ENCODE measurements at places on chromosomes 6 and 20. TPM values are rescaled to one million over a fixed set of nuclear protein-coding genes. Genes with fewer than 3 reads are reported as not detected.
A peak's percentile ranks its signal among the peaks of the same experiment; 100 is the strongest.

GRCh38 chr20:7770046-7770445 lies 170.2 kb downstream of the HAO1 start:
- DNase-seq: no peak

KHDRBS2 gene
- not detected for total RNA-seq

GRCh38 chr6:77456531-77457248 lies 6.6 kb downstream of the HTR1B start:
- DNase-seq: no peak

HSD17B8 gene
- total RNA-seq: 17.5 TPM

DNA sequence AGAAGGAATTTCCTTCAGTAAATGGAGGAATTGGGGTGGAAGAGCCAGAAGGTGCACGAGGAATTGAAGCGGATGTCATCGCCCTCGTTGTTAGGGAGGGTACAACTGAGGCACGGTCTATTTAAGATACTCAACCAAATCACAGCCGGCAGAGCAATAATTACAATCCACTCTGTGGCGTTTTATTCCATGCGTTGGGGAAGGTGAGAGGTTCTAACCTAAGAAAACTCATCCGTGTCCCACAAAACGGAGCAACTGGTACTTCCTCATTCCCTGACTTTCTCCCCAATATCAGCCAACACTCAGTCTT lies 802 bp upstream of the RRBP1 start:
- no peak for DNase-seq

GRCh38 chr20:23425129-23425528 lies 3.8 kb upstream of the NAPB start:
- DNase-seq: no peak

E2F1 gene
- total RNA-seq: 76.4 TPM

DNA sequence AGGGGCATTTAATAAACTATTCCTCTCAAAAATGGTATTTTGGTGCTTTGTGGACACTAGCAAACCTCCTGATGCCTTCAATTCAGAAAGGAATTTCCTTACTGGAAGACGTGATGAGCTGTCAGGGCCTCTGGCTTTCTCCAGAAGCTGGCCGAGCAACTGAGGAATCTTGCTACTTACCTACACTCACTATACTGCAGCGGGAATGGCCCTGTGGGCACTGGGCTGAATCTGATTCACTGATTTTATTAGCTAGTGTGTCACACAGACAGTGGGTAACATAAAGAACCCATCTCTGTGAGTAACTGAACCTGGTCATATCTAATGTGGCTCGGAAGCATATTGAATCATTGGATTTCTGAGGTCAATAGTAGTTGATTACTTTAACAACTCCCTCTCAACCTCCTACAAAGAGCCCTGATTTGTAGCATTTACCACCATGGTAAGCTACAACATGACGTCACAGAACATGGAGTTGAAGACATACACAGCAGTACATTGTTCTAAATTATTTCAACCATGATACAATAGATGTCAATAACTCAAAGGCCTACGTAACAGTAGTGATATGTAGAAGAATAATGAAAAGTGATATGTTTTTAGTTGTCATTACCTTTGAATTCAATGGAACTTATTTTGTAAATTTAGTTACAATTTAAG lies 232.1 kb downstream of the SYNE1 start:
- no peak for DNase-seq

DNA sequence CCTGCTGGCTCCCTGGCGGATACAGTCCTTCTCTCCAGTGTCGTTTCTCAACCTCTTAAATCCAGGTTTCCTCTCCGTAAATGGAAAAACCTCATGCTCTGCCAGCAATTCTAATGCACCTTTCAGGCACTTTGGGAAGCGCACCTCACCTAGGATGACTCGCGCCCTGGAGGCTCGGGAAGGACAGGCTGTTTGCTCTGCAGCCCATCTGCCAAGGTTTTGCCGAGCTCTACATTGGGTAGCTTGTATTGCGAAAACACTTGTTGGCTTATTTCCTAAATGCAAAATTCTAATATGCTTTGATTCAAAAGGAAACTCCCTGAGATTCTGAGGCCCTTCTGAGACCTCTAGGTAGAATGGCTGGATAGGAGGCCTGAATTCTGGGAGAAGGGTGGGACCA lies 102.6 kb upstream of the MLN start:
- DNase-seq: no peak

PNPLA1 gene
- not detected for total RNA-seq

ISM1 gene
- 0.31 TPM for total RNA-seq

DNA sequence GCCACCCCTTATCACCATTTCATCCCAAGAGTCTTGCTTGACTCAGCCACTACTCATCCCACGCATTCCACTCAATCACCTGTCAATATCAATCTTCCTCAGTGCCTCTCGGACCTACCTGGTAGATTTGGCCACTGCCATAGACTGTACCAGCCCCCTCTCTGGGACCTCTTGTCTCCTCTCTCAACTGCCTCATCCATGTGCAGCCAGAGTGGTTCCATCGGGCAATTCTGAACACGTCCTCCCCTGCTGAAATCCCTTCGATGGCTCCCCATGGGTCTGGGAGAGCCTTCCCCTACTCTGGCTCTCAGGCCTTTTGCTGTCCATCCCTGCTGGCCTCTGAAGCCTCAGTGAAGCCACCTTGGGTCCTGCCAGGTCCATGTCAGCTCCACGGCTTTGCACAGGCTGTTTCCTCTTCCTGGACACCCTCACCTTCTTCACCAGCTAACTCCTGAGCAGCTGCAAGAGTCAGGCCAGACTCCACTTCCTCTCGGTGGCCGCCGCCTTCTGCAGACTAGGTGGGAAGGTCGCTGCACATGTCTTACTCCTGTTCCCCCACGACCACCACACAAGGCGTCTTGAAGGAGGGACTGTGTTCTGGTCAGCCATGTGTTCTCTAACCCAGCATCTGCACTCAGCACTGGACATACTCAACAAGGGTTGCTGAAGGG lies 120.4 kb downstream of the TOX2 start:
- no peak for DNase-seq

GRCh38 chr20:38875175-38875993 lies 50.8 kb upstream of the FAM83D start:
- DNase-seq: no peak

DNA sequence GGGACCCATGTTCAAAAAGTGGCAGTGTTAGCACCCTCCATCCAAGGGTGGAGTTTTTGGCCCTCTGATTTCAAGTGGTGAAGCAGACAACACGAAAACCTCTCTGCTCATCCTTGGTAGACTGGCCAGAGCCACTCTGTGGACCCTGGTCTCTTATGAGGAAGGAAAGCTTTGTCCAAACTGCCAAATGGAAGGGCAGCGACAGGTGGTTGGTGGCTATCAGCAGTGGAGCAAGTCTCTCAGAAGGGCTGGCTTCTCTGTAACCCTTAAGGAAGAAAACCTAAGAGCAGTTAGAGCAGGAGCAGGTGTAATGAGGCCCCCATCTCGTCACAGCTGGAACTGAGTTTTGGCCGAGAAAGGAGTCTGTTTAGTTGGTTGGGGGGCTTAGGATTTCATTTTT lies 155.8 kb downstream of the SLC16A10 start:
- DNase-seq: no peak

GRCh38 chr6:108762394-108762793 lies 85.8 kb upstream of the ARMC2 start:
- no peak for DNase-seq

- DNase-seq: no peak
Observed at GRCh38 chr20:24490598-24490997, 21.2 kb downstream of the SYNDIG1 start.

DNA sequence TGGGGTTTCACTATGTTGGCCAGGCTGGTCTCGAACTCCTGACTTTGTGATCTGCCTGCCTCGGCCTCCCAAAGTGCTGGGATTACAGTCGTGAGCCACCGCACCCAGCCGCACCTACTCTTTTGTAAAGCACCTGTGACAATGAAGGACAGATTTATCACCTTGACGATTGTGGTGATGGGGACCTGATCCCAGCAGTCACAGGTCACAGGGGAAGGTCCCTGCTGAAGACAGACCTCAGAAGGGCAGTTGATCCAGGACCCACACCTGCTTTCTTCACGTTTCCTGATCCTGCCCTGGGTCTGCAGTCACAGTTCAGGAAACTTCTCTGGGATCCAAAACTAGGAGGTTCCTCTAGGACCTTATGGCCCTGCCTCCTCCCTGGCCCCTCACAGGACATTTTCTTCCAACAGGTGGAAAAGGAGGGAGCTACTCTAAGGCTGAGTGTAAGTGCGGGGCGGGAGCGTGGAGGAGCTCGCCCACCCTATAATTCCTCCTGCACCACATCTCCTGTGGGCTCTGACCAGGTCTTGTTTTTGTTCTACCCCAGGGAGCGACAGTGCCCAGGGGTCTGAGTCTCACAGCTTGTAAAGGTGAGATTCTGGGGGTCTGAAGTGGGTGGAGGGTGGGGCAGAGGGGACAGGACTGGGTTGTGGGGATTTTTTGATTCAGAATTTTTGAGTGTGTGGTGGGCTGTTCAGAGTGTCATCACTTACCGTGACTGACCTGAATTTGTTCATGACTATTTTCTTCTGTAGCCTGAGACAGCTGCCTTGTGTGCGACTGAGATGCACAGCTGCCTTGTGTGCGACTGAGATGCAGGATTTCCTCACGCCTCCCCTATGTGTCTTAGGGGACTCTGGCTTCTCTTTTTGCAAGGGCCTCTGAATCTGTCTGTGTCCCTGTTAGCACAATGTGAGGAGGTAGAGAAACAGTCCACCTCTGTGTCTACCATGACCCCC lies 3.0 kb downstream of the HLA-E start:
- DNase-seq: no peak

BANF2 gene
- total RNA-seq: not detected

- peak; percentile 84 for DNase-seq
Observed at GRCh38 chr20:58179432-58180099, 48.9 kb downstream of the ANKRD60 start.

TBC1D32 gene
- 8.4 TPM for total RNA-seq

GRCh38 chr20:8854571-8854970 lies 214.3 kb upstream of the PLCB4 start:
- no peak for DNase-seq

GRCh38 chr6:134640229-134640628 lies 309.7 kb downstream of the ALDH8A1 start:
- DNase-seq: no peak

- no peak for DNase-seq
Observed at GRCh38 chr6:166587631-166588413, 1.3 kb upstream of the RAMACL start.

- no peak for DNase-seq
Observed at GRCh38 chr6:160986851-160987250, 4.7 kb upstream of the MAP3K4 start.

MMP24 gene
- total RNA-seq: not detected

Data from activated naive CD4-positive, alpha-beta T cell treated with anti-CD3 and anti-CD28 coated beads, Interleukin-2, amount 50 U/mL, for 72 hours (primary cell).